AG20443 (cell line): ENCODE measurements at places on chromosomes 16 and 17.

DNA sequence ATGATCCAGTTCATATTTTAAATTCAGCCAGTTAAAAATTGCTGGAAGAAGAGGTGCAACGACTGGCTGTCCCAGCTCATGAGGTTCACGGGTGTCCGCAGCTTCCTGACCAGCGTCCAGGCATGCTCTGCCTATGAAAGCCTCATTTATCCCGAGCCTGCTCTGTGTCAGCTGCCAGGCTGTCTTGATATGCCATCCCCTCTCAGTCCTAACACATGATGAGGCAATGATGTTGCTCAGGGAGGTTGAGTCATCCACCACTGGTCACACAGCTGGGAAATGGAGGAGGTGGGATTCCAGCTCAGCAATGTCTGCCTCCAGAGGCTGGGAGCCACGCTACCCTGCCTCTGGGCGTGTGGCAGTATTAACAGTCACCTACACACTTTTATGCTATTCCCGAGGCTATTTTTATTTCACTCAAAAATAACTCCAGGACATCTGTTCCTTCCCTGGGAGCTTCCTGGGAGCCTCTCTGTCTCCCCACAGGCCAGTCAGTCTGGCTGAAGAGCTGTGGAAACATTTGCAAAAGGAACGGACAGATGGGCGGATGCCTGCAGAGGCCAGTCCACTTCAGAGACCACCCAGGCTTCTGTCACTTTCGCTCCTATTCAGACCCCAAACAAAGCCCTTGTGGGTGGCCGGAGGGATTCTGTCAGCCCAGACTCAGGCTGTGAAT lies 22.5 kb downstream of the RAB11FIP4 start:
- peak; percentile 78 for DNase-seq

GRCh38 chr17:71777048-71777640 lies 343.7 kb upstream of the SOX9 start:
- DNase-seq, result no peak

DNA sequence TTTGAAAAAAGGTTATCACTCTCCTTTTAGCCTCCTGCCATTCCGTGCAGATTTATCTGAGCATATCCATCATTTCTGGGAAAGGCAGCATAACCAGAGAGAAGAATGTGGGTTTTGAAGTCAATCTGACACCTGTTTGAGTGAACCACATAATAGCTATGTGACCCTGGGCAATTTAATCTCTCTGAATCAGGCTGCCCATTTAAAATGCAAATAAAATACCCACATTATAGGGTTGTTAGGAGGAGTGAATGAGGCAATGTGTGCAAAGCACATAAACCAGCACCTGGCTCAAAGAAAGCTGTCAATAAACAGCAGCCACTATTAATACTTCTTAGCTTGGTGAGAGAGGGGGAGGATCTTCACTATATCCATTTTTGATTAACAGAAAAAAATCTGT lies 88.0 kb downstream of the CACNG1 start:
- DNase-seq, result no peak

DNA sequence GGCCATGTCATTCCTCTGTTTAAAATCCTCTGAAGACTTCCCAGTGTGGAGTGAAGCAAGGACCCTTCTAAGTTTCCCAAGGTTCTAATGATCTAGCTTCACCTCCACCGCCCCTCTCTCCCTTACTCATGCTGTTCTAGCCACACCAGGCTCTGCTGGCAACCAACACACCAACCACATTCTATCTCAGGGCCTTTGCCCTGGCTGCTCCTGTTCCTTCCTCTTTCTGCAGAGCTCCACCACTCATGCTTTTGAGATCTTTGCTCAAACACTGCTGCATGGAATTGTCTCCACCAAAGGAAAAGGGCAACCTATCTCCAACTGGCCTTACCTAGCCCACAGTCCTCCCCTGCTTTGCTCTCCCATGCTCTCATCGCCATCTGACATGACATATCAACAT lies 128.7 kb downstream of the XYLT1 start:
- no peak for DNase-seq

- DNase-seq, result no peak
Observed at GRCh38 chr16:54648575-54648974, 282.1 kb upstream of the IRX5 start.

DNA sequence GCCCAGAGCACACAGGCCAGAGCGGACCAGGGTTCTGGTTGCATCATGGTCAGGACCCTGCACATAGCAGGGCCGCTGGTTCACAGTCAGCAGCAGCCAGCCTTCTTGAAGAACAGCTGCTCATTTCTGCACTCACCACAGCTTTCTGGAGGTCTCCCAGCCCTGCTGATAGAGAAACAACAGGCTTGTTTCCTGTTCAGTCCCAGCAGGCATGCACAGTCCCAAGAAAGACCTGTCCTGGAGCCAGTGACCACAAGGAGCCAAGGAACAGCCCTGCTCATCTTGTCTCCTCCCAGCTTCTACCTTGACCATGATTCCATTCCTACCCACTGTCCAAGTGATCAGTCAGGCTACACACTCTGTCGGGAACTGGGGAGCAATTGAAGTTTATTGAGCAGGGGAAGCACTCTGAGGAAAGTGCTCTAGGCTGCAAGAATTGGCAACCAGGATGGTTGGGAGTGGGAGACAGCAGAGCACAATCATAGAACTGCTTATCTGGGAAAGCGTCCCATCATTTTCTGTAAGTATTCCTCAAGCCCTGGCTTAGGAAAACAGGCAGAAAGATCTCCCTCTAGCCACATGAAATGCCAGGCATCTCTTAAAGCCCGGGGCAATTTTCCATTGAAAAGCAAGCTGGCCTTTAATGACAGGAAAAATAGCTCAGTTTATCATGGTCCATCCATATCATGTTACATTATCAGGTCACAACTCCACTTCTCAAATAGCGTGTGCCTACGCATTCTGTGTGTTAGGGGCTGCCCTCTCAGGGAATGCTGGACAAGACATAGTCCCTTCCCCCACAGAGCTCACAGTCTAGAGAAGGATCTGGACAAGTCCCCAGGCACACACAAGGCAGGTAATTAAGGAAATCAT lies 155.4 kb upstream of the FOXF1 start:
- peak; percentile 43 for DNase-seq

GRCh38 chr17:28477928-28478327 lies 4.5 kb downstream of the SLC13A2 start:
- DNase-seq, result no peak

GRCh38 chr16:87368029-87368770 lies 15.4 kb downstream of the FBXO31 start:
- DNase-seq, result no peak

GRCh38 chr16:9607515-9608230 lies 516.2 kb downstream of the HAPSTR1 start:
- no peak for DNase-seq

DNA sequence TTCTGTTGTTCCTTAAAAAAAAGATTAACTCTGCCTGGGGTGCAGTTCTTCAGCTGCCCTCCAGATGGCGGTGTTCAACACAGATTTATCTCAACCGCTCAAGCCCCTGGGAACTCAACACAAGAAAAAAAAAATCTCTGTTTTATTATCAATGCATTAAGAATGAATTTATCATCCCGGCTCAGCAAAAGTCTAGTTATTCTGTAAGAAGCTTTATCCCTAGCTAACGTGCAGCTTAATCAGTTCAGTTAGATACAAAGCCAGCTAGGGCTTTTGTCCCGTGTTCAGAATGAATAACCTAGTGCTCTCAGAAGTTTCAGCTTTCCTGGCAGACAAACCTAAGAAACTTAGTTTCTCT lies 475.9 kb upstream of the CCL2 start:
- DNase-seq, result peak; percentile 83

- DNase-seq, result no peak
Observed at GRCh38 chr16:79847101-79847500, 246.6 kb upstream of the MAF start.

GRCh38 chr17:80313160-80313829 lies 52.6 kb downstream of the RNF213 start:
- DNase-seq, result no peak

- no peak for DNase-seq
Observed at GRCh38 chr16:85667261-85667660, 21.5 kb downstream of the GINS2 start.

DNA sequence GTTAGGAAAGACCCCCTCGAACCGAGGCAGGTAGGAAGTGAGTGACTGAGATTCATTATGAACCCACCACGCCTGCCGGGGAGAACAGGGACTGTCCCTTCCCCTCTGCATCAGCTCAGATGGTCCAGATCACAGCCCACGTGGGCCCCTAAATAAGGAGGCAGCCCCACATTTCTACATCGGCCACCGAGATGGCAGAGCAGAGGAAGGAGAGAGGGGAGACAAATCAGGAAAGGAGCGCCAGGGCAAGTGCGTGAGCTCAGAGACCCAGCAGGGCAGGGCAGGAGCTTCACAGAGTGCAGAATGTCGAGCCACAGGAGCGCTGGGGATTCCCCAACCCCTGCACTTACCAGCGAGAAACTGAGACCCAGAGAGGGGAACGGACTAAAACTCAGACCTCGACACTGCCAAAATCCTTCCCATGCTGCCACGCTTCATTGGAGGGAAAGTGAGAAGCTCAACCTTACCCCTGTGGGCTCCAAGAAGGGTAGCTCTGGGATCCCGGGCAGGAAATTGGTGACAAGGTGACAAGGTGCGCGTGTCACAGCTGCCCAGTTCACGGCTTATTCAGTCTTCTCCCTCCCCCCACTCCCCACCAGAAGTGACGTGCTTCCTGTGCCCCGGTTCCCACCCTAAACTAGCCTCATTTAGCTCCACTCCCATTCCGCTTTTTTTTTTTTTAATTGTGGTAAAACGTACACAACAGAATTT lies at the start of gene ICAM2:
ICAM2 (minus strand) TSS at position 578 of the 711 bp plus-strand sequence. CDS start 13,942 bp downstream, outside the sequence.
- DNase-seq, result peak; percentile 17

- no peak for DNase-seq
Observed at GRCh38 chr17:49362723-49363117, 670 bp upstream of the ZNF652 start.

DNA sequence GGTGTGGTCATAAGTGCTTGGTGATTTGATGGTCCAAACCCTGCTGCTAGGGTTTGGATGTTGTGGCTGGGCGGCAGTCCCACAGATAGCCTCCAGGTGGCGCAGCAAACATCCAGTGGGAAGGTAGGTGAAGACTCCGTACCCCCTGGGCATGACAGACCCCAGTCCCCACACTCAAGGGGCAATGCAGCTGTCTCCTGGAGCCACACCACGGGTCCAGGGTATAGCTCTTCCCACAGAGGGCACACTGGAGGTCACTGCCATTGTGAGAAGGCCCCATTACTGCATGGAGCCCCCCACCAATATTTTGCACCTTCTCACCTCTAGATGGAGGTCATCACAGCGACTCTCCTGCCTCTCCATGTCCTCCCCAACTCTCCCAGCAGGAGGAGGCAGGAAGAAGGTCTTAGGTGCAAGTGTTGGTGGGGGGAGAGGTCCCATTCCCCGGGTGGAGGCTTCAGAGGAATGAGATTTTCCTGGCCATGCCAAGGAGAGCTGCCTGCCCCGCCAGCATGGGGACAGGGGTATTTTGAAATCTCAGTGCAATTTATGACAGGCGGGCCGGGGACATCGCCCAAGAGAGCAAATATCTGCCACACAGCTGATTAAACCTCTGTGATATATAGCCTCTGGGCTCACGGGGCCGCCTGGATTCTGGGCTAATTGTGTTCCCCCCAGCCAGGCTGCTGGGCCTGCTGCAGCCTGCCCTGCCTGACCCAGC lies 17.1 kb upstream of the C17orf113 start:
- DNase-seq, result peak; percentile 77

DNA sequence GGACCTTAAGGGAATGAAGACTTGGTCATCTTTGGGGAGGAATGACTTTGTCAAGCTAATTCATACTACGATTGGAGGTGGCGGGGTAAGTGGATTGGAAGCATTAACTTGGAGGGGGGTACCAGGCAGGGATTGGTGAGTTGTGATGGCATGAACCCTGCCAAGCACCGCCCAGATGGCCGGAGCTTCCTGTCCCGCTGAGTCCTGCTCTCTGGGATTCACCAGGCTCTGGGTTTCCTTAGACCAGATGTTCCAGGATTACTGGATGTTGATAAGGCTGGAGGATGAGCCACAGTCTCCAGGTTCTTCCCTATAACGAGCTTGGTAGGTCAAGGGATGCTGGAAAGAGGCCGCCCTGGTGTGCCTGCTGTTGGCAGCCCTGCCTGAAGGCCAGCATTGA lies 154.9 kb downstream of the SDK2 start:
- no peak for DNase-seq

DNA sequence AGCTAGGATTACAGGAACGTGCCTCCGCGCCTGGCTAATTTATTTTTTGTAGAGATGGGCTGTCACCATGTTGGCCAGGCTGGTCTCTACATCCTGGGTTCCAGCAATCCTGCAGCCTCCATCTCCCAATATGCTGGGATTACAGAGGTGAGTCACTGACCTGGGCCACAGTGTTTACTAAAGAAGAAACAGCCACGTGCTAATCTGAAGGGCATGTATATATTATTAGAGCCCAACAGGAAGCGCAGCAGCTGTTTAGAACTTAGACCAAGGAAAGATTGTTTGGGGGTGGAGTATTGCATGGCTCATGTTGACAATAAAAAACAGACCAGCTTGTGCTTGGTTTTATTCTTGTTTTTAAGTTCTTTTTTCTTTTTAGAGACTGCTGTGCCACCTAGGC lies 60.2 kb downstream of the HAPSTR1 start:
- no peak for DNase-seq

GRCh38 chr16:22098405-22099255 lies 6.3 kb downstream of the VWA3A start:
- DNase-seq, result peak; percentile 70

DNA sequence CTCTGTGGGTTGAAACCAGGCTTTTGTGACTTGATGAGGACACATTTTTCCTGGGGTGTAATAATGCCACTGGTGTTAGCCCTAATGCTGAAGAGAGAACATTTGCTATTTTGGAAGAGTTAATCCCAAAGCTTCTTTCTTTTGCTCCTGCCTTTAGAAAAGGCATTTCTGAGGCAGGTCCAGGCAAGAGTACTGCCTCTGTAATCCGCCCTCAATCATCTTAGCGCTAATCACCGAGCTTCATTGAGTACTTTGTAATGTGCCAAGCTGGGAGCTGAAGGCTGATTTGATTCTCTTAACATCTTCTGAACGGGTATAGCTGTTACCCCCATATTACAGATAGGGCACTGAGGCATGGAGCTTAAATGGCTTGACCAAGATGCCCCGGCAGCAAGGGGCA lies 60.3 kb downstream of the AKAP1 start:
- no peak for DNase-seq

GRCh38 chr16:50275098-50275415 lies 8.7 kb downstream of the ADCY7 start:
- DNase-seq, result no peak

DNA sequence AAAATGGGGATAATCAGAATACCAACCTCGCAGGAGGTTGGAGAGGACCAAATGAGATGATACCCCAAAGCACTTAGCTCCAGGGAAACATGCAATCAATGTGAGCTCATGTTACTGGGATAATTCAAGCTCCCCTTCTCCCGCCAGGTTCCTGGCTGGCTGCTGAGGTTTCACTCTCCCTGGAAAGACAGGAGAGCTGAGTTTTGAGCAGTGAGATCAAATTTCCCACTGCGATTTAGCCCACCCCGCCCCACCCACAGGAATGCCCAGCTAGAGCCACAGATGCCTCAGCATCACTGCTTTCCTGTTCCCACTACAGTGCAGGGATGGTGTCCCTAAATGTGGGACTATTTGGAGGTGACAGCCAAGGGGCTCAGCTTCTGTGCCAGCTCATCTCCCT lies 56.7 kb downstream of the ZNF423 start:
- no peak for DNase-seq

GRCh38 chr16:27154705-27155521 lies 48.4 kb upstream of the KDM8 start:
- DNase-seq, result peak; percentile 84

- no peak for DNase-seq
Observed at GRCh38 chr17:17341452-17341851, 38.3 kb downstream of the NT5M start.
